NCI-H345 (cell line): ENCODE measurements at places on chromosomes 4 and X.

DNA sequence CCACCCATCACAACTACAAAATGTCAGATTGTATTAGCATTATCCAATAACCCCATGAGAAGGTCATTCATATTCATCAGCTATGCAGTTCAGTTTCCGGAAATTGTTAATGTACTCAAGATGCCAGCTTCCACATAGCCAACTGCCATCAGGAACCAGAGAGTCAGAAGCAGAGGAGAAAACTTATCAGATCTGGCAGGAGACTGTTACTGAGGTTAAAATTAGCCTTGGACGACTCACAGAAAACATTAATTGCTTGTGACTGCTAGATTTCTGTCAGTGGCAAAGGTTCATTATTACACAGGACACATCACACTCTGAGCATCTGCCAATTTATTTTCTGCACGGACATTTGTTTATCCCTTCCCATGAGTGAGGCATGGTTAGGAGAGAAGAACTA, 352.8 kb downstream of the DHRSX start:
- no peak for DNase-seq

GRCh38 chr4:2141762-2142451, 82.8 kb downstream of the NAT8L start:
- DNase-seq: no peak

DNA sequence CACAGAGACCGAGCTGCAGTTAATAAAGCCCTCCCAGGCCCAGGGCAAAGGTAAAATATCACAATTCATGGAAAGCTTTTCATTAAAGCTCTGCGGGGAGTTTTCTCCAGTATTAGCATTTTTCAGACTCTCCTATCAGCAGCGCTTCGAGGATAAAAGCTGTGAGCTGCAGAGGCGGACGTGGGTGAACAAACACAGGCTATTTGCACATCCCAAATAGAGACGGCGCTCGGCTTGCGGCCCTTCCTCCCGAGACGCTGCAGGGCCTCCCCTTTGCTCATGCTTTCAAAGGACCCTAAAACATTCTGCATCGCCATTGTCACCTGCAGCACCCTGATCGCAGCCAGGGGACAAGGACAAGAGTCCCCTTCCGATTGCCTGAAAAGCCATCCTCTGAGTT, 97.3 kb downstream of the SORCS2 start:
- no peak for DNase-seq

DNA sequence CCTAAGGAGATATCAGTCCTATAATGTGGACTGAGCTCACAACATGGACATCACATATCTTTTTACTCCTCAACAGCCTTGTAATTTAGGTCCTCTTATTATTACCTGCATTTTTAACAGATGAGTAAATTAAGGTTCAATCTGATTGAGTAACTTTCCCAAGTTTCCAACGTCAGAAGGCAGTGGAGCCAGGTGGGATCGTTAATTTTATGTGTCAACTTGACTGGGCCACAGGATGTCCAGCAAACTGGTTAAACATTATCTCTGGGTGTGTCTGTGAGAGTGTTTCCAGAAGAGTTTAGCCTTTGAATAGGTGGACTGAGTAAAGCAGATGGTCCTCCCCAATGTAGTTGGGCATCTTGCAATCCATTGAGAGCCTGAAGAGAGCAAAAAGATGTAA, 59.0 kb upstream of the SLIT2 start:
- no peak for DNase-seq

DNA sequence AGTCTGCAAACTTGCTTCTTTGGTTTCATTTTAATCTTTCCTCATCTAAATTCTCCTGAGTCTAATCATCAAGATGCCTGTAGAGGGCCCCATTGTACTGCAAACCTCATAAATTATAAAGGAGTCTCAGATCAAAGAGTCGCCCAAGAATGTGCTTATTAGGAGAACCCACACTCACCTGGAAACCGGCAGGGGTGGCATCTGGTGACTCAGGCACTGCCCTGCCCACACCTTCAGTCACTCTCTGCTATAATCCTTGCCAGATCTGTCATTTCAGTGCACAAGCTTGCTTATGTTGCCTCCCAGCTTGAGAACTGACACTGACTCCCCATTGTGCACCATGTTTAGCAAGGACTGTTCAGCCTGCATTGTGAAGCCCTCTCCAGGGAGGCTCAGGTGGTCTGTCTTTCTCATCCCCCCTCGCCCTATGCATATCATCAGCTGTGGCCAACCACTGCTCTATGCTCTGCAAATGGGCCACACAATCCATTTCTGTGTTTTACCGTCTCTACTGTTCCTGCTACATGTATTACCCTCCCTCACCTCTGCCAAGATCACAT, 12.4 kb downstream of the EPGN start:
- DNase-seq: peak; percentile 6

DNA sequence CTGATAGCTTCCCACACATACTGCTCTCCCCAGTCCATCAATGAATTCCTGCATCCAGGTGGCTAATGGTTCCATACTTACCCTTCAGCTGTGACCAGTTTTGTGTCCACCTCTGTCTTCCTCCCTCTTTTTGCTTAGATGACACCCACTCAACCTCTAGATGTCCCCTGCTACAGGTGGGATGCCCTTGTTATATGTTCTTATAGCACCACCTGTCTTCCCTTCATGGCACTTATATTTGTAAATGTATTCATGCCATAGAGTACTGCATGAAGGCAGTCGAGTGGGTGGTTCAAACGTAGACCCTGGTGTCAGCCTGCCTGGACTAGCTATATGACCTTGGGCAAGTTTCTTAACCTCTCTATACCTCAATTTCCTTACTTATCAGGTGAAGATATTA, 6.5 kb upstream of the USP46 start:
- DNase-seq: no peak

- no peak for DNase-seq
These were observed 46.4 kb downstream of the ASMT start for GRCh38 chrX:1661048-1661921.

DNA sequence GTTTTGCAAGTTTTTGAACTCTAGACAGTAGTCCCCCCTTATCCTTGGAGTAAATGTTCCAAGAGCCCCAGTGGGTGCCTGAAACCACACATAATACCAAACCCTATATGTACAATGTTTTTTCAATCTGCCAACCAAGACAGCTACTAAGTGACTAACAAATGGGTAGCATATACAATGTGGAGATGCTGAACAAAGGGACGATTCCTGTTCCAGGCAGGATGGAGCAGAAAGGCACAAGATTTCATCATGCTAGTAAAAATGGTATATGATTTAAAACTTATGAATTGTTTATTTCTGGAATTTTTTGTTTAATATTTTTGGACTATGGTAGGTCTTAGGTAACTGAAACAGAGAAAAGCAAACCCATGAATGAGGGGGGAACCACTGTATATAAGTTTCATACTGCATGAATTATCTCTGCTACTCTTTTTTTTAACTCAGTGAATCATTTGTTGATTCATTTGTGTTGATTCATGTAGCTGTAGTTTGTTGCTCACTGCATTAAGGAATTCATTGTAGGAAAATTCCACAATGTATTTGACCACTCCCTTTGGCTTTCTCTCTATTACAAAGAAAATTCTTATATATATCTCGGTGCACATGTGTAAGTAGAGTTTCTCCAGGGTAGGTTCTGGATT, 21.9 kb upstream of the ANXA3 start:
- DNase-seq: no peak

- no peak for DNase-seq
These were observed 109.4 kb downstream of the PDHA2 start for GRCh38 chr4:95949136-95949765.

DNA sequence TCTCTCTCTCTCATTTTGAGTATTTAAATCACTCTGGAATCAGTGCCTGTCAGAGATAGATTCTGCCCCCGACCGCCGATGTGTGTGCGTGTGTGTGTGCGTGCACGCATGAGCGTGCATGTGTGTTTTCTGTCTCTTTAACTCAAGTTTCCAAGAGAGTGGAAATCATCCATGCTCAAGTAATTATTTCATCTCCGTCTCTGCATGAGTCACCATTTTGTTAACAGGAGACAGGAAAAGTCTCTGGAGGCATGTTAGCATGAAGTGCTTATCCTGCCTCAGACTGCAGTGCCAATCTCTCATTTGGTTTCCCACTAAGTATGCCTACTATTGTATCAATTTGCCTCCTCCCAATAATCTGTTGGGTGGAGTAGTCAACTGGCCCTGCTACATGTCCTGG, 182.9 kb upstream of the NHS start:
- DNase-seq: no peak
